Cerebellar nuclear complex (tissue), 1 donor: ENCODE measurements at places on chromosomes 7 and 10.

- no peak for DNase-seq
Measured at GRCh38 chr7:134690016-134690415, 43.4 kb downstream of the BPGM start.

- no peak for DNase-seq
Measured at GRCh38 chr7:108227366-108227765, 97.2 kb upstream of the LAMB4 start.

DNA sequence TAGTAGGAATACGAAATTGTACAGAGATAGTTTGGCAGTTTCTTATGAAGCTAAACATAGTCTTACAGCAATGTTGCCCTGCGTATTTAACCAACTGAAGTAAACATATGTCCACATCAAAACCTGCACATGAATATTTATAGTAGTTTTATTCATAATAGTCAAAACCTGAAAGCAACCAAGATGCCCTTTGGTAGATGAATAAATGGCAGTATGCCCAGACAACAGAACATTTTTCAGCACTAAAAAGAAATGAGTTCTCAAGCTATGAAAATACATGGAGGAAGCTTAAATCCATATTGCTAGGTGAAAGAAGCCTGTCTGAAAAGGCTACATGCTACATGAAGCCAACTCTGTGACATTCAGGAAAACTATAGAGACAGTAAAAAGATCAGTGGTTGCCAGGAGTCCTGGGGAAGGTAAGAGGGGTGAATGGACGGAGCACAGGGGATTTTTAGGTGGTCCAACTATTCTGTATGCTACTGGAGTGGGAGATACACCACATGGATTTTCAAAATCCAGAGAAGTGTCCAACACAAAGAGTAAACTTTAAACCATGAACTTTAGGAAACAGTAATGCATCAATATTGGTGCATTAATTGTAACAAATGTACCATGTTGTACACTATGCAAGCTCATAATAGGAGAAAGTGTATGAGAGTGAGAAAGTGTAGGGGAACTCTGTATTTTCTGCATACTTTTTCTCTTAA lies 17.6 kb downstream of the GPRIN2 start:
- DNase-seq = no peak

DNA sequence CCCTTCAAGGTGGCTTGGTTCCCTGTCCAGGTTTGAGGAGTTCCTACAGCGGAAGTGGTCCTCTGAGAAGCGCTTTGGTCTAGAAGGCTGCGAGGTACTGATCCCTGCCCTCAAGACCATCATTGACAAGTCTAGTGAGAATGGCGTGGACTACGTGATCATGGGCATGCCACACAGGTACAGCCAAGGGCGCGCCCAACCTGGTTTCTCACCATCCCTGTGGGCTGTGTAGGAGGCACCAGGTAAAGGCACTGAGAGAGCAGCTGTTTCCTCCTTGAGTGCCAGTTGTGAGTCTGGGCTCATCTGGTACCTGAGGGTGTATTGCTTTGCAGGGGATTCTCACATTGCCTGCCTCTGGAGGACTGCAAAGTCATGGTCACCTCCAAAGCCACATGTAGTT lies 68.0 kb downstream of the OGDH start:
- no peak for DNase-seq

- DNase-seq = no peak
Measured at GRCh38 chr7:50656141-50656895, 91.1 kb upstream of the DDC start.

- no peak for DNase-seq
Measured at GRCh38 chr7:23410446-23411183, 59.7 kb downstream of the IGF2BP3 start.

DNA sequence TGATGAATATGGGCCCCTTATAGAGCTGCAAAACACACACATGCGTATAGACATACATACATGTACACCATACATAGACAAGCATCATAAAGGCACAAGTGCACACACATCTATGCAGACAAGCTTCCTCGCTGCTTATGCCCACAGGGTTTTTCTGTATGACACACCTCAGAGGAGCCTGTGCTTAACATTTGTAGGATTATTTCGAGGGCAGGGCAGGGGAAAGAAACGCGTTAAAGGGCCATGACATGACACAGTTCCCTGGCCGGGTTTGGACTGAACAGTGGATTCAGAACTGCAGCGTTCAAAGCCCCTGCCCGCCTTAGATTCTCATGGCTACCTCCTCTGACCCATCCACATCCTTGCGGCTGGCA lies 44.8 kb downstream of the CHST3 start:
- DNase-seq = no peak

DNA sequence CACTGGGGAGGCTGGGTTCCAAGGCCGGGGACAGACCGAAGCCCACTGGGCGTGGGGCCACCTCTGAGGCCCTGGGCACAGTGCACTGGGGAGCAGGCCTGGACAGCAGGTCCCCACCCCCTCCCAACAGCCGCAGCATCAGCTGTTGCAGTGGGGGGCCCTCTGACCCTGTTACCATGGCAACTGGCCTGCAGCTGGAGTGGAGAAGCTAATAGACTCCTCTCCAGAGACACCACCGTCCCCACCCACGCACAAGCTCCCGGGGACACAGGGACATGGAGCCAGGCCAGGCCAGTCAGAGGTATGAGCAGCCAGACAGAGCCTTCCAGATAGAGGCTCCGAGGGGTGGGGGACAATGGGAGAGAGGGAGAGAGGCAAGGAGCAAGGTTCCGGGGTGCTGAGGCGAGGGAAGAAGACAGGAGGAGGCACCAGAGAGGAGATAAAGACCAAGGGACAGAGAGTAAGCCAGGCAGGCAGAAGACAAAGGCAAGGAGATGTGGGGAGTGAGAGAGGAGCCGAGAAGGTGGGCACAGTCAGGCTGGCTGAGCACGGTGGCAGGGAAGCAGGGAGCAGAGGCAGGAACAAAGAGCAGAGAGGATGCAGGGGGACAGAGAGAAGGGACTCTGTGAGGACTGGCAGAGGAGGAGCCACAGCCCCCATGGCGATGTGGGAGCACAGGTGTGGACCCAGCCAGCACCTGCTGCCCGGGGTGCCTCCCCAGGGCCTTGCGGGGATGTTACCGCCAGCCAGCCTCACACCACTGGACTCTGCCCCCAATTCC lies 6.7 kb downstream of the KCNH2 start:
- DNase-seq = no peak

- no peak for DNase-seq
Measured at GRCh38 chr10:122280156-122280555, 9.1 kb downstream of the BTBD16 start.

DNA sequence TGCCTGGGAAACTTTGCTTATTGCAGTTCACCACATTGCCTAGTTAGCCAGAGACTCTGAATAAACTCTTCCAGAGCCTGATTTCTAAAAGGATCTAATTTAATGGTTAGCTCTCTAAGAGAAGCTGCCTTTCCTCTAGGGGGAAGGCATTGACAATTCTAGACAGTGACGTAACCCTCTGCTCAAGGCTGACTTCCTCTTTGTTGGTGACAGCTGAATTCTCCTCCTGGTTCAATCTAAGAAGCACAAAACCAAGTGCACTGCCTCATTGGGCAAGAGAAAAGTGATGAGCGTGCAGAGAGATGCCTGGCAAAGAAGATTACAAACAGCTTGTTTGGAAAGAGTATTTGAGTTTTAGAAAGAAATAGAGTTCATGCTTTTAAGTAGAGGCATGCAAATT lies 102.7 kb downstream of the MACC1 start:
- no peak for DNase-seq

- no peak for DNase-seq
Measured at GRCh38 chr7:75915416-75916156, 631 bp downstream of the POR start.

DNA sequence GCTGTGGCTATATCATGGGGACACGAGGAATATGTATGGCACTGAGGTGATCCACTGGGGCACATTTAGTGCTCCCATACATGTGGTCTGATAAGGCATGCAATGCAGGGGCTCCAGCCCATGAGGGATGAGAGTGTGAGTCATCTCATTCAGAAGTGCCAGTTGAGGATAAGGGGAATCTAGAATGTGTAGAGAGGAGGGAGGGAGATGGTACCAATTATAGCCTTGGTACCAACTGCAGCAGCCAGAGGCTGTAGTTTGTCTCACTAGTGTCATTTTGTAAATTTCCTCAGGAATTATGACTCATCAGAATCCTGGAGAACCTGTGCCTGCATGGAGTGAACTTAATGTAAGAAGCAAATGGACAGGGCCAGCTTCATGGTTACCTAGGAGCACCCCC lies 46.2 kb downstream of the LAMB4 start:
- DNase-seq = no peak

- no peak for DNase-seq
Measured at GRCh38 chr10:125294109-125294508, 133.7 kb upstream of the CTBP2 start.

DNA sequence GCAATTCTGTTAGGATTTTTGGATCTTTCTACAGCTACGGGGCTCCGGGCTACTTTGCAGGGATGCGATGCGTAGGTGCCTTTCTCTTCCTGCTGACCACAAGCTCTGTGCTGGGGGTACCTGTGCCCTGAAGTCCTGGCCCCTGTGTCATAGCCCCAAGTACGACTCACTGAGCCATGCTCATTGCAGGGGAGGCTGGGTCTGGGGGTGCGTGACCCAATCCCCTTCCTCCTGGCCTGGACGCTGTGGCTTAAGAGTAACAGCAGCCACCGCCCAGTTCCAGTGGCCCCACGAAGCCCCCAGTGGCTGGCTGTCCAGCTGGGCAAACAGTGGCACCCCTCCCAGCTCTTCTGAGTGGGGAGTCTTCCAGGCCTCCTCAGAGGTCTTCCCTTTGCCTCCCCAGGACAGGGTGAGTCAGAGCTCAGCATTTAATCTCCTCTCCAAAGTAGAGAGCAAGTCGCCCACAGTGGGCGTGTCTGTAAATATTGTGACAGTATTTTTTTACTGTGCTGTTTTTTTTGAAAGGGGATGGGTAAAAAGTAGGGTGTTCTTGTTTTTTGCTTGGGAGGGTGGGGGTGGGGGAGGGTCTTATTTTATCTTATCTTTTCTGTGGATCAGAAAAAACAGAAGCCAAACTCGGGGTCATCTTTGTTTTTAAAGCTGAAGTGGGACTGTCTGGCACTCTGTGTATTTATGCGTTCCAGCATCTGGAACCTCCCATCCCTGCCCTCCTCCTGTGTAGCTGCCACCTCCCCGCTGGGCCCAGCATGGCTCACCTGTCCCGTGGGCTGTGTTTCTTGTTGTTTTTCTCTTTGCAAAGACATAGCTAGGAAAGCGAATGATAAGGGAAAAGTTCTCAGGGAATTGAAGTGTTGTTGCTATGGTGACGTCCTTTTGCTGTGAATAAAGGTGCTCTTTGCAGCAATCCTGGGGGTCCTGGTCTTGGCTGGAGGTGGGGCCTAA lies 8.2 kb downstream of the LFNG start:
- no peak for DNase-seq

DNA sequence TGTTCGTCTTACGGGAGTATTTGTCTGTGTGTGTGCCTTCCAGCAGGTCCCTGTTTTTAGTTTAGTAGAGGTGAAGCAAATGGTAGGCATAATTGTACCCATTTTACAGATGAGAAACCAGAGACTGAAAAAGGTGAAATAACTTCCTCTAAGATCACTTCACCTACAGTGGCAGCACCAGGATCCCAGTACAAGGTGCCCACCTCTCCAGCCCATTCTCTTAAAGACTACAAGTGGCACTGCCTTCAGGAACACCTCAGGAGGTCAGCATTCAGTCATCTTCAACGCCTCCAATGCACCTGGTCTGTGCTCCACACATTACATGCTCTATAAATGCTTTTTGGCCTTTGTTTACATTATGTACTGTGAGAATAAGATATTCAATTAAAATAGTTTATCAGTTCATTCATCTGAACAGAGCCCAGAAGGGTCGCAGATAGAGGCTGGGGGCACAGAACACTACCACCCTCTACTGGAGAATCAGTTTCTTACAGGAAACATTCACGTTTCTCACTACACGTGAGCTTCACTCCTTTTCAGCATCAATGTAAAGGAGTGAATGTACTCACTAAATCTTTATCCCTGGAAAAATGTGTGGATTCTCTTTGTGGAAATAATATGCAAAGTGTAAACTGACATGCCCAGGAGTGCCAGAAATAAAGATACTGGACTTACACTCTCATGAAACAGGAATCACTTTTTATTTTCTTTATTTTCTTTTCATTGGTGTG lies 45.5 kb upstream of the ABLIM1 start:
- DNase-seq = no peak

DNA sequence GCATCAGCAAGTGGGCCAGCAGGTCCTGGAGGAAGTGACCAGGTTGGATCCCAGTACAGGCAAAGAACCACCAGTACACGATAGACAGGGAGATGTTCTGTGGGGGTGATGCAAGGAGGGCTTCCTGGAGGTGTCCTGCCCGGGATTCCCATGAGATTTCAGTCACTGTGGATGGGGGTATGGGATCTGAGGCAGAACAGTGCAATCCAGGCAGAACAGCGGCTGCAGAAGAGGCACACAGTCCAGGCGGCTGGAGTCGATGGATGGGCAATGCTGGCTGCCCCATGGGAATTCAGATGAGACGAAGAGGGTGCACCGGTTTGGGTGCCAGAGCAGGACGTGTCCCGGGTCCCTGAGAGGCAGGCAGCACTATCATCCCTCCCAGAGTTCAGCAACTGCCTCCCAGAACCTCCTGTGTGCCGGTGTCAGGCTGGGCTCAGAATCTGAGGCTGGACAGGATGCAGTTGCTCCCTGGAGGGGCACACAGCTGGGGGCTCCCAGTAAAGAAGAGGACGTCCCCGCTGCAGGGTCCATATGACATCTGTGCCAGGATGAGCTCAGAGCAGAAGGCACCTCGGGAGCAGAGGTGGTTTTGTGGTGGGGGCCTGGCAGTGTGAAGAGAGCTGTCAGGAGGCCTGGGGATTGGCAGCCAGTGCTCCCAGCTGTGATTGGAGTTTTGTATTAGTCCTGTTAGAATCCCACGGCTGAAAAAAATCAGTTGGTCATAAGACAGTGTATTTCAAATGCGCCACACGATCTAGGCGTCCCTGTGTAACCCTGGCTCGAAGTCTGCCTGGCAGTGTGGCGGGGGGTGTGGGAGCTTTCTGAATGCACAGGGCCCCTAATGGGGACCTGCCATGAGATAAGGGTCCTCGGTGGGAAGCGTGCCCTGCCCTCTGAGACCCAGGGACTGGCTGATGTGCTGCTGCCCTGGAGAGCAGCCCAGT lies 3.2 kb downstream of the KNDC1 start:
- DNase-seq = no peak

DNA sequence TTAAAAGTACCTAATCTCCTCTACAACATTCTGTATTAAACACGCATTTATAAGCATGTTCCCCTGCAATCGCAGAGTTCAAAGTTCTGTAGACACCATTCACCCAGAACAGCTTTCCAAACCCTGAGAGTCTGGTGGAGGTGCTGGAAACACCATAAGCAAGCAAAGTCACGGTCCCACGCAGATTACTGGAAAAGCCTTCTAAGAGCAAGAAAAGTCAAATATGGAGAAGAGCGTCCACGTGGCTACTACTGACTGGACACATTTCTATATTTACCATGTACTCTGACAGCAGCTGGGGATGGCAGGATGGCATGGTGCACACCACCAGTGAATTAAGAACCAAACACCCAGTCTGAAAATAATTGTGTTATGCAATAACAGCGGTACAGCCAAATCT lies 97.7 kb downstream of the PARD3 start:
- DNase-seq = no peak
